CD4-positive, alpha-beta memory T cell (primary cell): ENCODE measurements at places on chromosomes 6 and 20. TPM values are rescaled to one million over a fixed set of nuclear protein-coding genes. Genes with fewer than 3 reads are reported as not detected.

GNAS-AS1 gene
- 0.94 TPM for total RNA-seq

TGM3 gene
- total RNA-seq = not detected

RAET1L gene
- total RNA-seq = not detected

C6orf52 gene
- 1.2 TPM for total RNA-seq

TGM2 gene
- 0.50 TPM for total RNA-seq

ZNF184 gene
- total RNA-seq = 17.4 TPM

TGM6 gene
- total RNA-seq = not detected

TAAR8 gene
- total RNA-seq = not detected

ESR1 gene
- 6.8 TPM for total RNA-seq

CST4 gene
- not detected for total RNA-seq

RPP21 gene
- total RNA-seq = 57.6 TPM

MCM3 gene
- 54.2 TPM for total RNA-seq

FOXC1 gene
- total RNA-seq = not detected

SPTLC3 gene
- 0.26 TPM for total RNA-seq

CLVS2 gene
- total RNA-seq = not detected

GLP1R gene
- total RNA-seq = not detected

AK9 gene
- total RNA-seq = 18.4 TPM

BHLHE23 gene
- not detected for total RNA-seq

IER3 gene
- 11.3 TPM for total RNA-seq

DEFB126 gene
- total RNA-seq = not detected

TSPO2 gene
- not detected for total RNA-seq

REM1 gene
- total RNA-seq = not detected

WFDC12 gene
- not detected for total RNA-seq

IPCEF1 gene
- total RNA-seq = 97.7 TPM

TSBP1 gene
- not detected for total RNA-seq
